ENCODE measurements at places on chromosomes 7 and 10.

DNA sequence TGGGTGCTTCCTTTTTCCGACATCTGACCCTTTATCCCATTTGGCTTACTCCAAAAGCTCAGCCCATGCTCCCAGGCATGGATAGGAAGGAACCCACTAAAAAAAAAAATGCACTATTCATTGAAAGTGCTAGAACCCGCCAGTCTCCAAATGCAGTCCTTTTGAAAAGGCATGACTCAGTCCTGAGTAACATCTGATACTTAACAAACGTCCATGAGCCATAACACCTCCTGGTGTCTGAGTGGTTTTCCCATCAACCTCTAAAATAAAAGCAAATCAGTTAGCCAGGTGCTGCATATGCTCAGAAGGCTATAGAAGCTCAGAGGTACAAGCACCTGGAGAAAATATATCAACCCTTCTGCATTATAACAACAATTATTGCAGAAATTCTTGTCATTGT is 45.0 kb upstream of the CACUL1 start:
- DNase-seq: peak; percentile 4

GRCh38 chr7:102175423-102176170 is 111.1 kb upstream of the SH2B2 start:
- no peak for DNase-seq

- DNase-seq: no peak
These were observed 22.8 kb downstream of the EEPD1 start for GRCh38 chr7:36175886-36176285.

DNA sequence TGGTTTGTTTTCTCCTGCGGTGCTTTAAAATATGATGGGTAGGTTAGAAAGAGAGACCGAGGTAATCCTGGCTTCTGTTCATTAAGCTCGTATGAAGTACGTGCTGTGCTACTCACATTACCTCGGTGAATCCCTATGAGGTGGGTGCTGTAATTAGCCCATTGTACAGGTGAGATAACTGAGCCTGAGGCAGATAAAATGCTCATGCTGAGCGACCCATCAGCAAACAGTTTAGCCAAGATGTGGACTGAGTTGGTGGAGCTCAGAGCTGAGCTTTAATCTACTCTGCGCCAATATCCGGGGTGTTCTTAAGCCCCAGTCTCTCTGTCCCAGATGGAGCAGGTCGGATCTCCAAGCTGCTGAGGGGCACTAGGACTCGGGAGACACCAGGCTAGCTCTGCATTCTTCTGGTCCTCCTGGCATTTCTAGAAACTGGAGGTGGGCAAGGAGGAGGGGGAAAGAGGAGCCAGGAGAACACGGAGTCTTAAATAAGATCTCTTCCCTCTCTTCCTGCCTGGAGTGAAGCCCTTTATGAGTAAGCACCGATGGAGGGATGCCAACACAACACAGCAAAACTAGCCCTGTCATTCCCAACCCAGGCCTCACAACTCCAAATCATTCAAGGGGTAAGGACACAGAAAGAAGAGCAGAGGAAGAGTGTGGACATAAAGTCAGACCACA is 458.5 kb downstream of the KCNMA1 start:
- DNase-seq: no peak

DNA sequence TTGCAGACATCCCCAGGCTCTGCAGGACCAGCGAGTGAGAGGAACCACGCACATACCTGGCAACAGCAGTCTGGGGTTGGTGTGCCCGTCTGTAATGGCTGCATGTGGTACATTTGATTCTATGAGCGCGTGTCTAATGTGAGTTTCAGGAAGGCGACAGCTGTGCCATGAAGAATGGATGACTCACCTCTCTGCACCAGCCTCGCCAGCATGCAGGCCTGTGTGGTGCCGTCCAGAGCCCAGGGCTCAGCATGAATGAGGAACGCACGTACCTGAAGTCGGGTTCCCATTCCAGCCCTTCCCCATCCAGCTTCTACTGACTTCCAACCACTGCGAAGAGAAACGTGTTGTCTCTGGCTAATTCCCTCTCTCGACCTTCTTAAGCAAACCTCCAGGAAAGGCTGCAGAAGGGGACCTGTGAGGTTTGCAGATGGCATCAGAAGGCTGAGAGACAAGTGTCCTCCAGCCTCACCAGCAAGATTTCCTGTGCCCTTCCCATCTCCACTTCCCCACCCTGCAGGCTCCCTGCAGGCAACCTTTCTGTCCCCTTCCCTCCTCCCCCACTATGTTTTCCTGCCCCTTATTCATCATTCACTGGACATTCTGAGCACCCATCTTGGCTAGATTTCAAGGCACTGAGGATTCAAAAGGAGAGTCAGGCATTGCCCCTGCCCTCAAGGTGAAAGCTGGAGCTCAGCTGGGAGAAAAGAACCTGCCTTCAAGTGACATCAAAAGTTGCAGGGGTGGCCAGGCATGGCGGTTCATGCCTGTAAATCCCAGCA is 54.3 kb downstream of the ASB13 start:
- no peak for DNase-seq

GRCh38 chr7:112064627-112065385 is 141.4 kb downstream of the DOCK4 start:
- DNase-seq: no peak

DNA sequence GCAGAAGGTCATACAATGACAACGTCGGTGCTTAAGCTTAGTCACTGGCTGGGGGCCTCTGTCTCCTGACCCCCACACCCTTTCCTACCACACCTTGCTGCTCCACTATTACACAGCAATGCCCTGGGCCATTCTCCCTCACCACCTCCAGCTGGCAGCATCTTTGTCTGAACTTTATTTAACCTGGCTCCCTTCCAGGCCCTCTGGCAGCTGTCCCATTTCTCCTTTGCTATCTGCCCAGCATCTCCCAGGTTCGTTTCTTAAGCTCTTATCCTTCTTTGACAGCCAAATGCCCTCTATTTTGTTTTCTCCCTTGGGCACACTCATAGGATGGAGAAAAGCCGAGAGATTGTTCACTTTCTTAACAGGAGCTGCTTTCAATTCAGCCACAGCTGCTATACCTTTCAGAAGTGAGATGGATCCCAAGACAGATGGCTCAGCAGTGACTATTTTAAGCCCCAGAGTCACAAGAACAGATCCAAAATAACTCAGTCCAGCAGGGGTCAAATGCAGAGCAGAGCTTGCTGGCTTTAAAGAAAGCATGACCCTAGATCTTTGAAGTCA is 1277.1 kb upstream of the AUTS2 start:
- DNase-seq: peak; percentile 74

- DNase-seq: no peak
These were observed 80.3 kb upstream of the ARID5B start for GRCh38 chr10:61821153-61821552.

DNA sequence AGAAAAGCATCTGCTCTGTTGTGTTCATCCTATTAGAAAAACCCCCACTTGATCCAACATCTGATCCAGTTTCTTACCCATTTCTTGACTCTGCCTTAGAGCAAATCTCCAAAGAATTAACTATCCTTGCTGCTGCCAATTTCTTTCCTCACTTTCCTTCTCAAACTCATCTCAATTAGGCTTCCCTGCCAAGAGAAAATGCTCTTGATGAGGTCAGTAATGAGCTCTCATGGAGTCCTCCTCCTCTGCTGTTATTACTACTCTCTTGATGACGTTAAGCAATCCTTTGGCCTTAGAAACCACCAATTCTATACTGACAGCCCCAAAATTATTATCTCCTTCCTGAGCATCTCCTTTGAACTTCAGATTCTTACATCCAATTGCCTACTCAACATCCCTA is 162.0 kb upstream of the FAM13C start:
- no peak for DNase-seq

DNA sequence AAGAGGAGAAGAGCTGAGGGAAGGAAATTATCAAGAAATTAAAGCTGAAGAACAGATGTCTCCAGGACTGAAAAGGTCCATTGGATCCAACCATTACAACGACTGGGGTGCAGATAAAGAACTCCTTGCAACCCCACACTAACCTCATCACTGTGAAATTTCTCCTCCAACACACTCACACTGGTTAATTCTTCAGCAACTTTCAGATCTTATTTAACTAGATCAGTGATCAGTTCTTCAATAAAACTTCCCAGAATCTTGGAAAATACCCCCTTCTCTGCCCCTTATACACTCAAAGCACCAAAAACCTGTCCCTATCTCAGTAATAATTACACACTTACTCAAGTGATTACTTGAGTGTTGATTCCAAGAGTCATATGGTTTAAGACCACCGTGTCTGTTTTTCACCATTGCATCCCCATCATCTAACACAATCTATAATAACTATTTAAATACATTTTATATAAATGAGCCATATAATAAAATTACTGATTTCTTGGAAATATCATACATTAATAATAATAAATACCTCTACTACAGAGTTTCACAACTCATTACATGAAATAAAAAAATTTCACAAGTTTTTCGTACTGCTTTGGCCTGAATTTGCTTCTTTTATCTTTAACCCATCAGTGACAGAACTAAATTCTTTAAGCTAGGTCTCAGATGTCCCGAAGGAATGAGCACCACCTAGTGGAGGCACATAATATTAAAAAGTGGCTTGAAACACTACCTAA is 123.7 kb downstream of the MPP7 start:
- no peak for DNase-seq

- DNase-seq: no peak
These were observed 38.4 kb downstream of the RHOBTB1 start for GRCh38 chr10:60905580-60905979.

DNA sequence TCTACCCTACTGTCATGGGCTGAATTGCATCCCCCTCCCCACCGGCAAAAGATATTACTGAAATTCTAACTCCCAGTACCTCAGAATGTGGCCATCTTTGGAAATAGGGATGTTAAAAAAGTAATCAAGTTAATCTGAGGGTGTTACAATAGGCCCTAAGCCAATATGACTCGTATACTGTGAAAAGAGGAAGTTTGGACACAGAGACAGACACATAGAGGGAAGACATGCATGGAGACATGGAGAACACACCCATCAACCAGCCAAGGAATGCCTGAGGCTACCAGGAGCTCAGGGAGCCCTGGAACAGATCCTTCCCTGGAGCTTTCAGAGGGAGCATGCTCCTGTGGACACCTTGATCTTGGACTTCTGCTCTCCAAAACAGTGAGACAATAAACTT is 138.2 kb upstream of the ADO start:
- DNase-seq: no peak

DNA sequence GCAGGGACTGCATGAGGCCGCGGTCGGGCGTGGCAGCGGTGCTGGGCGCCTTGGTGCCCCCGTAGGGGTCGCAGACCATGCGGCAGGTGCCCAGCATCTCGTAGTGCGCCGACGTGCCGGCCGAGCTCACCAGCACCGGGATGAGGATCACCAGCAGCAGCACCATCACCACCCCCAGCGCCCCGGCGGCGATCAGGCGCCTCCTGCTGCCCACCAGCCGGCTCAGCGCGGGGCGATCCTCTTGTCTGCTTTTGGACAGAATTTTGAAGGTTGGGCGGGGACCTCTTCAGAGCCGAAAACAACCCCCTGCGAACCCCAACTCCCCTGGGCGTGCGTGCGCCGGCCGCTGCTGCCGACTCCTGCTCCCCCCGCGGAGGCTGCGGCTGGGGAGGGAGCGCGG is 779 bp downstream of the C1QL3 start:
- DNase-seq: no peak

DNA sequence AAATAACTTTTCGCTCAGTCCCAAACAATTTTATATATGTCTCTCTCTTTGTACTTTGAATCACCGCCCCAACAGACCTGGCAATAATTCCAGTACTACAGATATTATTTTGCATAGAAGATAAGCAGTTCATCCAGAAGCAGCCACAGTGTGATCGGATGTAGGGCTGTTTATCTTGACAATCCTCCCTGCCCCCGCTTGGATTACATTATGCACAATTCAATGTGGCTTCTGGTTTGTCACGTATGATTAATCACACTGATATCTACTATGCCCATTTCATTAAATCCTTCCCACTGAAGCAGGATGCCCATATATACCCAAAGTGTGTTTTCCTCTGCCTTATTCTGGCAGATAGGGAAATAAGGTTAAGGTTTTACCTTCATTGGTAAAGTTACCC is 115.2 kb downstream of the PDE1C start:
- DNase-seq: no peak

DNA sequence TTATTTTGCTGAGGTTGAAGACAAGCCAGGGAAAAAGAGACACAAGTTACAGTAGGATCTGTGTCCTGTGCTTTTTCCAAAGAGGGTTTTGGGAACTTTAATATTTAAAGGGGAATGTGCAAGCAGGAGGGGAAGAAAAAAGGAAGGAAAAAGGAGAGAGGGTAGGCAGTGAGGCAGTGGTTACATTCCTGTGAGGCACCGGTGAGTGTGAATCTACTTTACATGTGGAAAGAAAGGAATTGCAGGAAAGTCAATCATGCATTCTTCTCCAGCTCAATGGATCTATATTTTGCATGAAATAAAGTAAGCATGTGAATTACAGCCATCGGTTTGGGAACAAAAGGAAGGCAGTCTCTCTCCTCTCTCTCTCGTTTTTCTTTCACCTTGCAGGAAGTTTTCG is 12.6 kb upstream of the DYNC2I1 start:
- no peak for DNase-seq

DNA sequence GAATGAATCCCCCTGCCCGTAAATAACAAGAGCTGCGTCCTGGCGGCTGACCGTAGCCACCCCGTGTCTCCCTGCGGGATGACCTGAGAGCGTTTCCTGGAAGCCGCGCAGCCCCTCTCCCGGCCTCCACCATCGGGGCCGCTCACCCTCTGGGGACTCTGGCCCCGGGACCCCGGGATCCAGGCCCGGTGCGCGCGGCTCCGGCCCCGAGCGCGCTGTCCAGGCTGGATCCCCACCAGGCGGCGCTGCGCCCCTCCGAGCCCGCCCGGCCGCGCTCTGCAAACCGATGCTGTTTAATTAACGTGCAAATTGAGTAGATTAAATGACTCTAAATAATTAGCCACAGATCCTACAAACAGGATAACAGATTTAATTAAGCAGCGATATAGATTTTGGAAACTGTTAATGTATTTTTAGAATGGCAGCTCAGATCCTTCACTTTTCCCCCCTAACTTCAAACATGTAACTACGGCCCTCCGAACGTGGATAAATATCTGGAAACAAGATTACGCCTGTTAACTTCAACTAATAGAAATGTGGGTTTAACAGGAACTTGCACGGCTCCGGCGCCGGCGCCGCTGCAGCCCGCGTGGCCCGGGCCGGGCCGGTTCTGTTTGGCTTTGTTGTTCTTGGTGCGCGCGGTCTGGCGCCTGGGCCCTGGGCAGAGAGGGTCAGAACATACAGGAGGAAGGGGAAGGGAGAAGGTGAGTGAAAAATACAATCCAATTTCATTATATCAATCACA is 7.1 kb upstream of the UNCX start:
- no peak for DNase-seq

- no peak for DNase-seq
These were observed 35.6 kb downstream of the PLAC9 start for GRCh38 chr10:80168162-80168511.

GRCh38 chr10:71468363-71469094 is 71.8 kb downstream of the CDH23 start:
- no peak for DNase-seq
